ENCODE measurements at places on chromosomes 3 and 15.

DNA sequence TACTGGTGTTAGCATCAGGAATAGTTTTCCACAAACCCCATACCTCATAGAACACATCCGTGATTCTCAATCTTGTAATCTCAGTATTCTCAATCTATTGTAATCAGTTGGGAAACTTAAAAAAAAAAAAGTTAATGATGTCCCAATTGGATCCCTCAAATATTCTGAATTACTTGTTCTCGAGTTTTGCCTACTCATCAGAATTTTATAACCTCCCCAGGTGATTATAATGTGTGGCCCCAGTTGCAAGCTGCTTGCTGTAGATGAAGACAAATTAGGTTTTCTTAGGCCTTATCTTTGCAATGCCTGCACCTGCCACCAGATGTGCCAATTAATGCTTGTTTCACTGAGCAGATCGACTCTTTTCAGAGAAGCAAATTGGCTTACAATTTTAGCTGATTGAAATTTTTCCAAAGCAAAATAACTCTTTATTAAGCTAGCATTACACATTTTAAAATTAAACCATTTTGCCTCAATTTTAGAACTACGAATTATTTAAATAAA, 19.0 kb upstream of the DIPK2A start:
- no peak for DNase-seq

DNA sequence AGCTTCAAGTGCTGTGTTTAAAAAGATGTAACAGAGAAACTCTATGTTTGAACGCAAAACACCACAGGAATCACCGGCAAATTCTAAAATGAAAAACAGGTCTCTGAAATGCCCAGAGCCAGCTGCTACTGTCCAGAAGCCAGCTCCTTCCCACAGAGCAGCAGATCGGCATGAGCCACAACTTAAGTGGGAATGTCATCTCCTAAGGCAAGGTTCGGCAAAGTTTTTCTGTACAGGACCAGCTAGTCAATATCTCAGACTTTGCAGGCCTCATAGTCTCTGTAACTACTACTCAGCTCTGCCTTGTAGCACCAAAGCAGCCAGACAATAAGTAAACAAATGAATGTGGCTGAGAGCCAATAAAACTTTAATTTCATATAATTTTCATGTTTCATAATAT, 4.9 kb downstream of the PLOD2 start:
- no peak for DNase-seq

- DNase-seq: no peak
Measured at GRCh38 chr3:39277893-39278615, 1.8 kb downstream of the CX3CR1 start.

DNA sequence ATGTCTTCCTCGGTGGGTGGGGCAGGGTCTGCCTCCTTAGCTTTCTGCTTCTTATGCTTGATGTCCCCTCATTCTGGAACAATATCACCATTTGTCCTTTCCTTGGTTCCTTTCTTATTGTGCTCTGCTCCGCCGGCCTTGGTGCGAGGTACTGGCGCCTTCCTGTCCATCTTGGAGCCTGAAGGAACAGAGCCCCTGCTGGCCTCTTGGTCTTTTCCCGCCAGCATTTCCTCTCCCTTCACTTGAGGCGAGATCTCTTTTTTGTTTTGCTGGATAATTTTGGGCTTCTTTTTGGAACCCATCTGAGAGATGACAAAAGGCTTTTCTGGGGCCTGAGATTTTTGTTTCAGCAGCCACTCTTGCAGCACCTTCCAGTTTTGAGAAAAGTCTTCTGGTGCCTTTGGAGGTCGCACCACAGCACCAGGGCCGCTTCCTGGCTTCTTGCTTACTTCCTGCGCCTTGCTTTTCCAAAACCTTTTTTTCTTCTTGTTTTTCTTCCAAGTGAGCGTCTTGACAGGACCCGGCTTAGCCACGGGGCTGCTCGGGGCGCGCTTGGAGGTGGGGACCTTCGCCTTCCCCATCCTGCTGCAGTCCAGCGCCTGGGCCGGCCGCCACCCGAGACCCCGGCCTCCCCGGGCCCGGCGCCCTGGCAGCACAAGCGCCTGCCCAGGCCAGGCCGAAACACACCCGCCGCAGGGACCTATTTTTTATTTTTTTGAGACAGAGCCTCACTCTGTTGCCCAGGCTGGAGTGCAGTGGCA, 127.1 kb downstream of the KLF13 start:
- DNase-seq: no peak

GRCh38 chr3:160450846-160451245, 1.3 kb upstream of the TRIM59 start:
- no peak for DNase-seq

DNA sequence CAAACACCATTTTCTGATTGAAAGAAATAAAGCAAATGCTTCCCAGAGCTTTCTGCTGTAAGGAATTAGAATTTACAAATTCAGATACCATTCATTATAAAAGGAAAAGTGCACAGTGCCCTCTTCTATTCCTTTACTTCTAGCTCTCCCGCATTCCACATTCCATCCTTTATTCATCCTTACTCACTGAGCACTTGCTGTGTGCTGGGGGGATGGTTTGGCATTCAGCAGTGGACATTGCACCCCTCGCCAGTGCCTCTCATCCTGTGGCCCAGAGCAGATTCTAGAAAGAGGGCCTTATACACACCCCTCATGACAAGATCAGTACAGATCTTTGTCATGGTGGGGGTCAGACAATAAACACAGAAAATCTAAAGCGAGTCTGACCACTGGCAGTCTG, 73.0 kb downstream of the MGLL start:
- no peak for DNase-seq
